ENCODE measurements at places on chromosomes 6 and 20.

- no peak for DNase-seq
Observed at GRCh38 chr20:37688093-37688492, 5.7 kb upstream of the CTNNBL1 start.

DNA sequence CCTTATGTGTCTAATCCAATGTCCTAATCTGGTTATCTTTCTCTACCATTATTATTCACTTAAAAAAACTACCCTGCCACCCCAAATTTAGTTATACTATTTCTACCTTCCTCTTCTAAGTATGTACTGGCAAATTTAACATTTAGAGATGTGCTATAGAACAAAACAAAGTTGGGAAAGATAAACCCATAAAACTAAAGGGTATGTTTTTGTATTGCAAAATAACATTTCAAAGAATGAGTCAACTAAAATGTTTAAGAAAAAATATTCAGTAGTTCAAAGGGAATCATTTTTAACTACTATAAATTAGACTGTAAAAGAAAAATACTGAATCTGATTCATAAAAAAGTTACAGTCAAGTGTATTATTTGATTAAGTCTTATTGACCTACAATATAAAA is 103.0 kb downstream of the LMBRD1 start:
- DNase-seq, result no peak

- DNase-seq, result no peak
Observed at GRCh38 chr20:41735949-41736348, 117.8 kb upstream of the CHD6 start.

- DNase-seq, result peak; percentile 53
Observed at GRCh38 chr6:32622545-32623401, 14.4 kb upstream of the HLA-DQA1 start.

GRCh38 chr20:43988867-43989266 is 74.2 kb downstream of the TOX2 start:
- no peak for DNase-seq

- no peak for DNase-seq
Observed at GRCh38 chr6:17269840-17270239, 11.3 kb upstream of the RBM24 start.

GRCh38 chr6:3326184-3326971 is 67.6 kb downstream of the PSMG4 start:
- DNase-seq, result no peak

DNA sequence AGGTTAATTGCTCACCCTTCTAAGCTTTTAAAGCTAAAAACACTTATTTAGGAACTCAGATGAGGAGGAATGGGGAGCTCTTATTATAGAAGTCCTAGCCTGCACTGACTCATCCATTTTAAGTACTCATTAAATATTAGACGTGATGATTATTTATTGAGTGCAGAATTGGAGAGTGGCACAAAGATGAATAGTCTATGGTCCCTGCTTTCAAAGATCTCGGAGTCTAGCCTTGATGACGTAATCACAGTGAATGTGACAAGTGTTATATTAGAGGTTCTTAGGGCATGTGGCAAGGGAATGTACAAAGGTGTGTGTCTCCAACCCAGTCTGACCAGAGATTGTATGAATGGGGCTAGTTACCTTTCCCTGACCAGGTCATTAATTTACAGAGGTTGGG is 68.7 kb upstream of the CD83 start:
- no peak for DNase-seq

DNA sequence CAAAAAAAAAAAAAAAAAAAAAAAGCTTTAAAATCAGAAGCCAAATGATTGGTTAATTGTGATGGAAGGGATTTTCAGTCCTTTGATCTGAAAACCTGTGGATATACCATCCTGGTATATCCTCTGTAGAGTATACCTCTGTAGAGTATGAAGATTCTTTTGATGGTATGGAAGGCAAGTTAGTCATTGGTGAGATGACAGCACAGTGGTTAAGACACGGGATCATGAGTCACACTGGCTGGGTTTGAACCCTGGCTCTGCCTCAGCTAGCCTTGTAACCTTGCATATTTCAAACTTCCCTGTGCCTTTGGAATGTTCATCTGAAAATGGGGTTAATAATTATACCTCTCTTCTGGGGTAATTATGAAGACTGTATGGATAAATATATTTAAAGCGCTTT is 179.3 kb downstream of the CARMIL1 start:
- no peak for DNase-seq

DNA sequence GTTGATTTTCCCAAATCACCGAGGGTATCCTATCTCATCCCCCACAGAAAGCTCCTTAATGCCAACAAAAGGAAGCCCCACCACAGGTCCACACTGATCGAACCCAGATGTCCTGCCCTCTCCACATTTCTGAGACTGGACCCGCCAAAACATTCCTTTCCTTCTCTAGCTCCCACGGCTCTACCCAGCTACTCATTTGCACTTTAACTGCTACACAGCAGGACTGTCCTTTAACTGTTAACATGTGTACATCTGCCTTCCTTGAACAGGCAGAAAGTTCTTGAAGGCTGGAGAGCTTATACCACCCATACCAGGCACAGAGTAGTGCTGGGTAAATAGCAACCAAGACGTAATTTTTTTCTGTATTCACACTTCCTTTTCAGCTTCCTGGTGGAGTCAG is 68.6 kb downstream of the TRMT6 start:
- no peak for DNase-seq

DNA sequence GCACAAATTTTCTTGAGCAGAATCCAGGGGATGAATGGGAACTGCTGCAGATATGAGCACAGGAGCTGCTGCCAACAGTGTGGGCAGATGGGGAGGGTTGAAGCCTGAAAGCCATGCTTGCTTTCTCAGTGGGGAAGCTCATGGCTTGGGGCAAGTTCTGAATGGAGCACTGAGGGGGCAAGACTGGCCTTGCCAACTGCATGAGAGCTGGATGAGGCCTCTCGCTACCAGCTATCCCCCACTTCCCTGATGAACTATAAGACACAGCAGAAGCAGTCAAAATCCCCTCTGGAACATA is 28.3 kb downstream of the TREM1 start:
- DNase-seq, result no peak

- no peak for DNase-seq
Observed at GRCh38 chr20:21767739-21768223, 62.3 kb downstream of the PAX1 start.

DNA sequence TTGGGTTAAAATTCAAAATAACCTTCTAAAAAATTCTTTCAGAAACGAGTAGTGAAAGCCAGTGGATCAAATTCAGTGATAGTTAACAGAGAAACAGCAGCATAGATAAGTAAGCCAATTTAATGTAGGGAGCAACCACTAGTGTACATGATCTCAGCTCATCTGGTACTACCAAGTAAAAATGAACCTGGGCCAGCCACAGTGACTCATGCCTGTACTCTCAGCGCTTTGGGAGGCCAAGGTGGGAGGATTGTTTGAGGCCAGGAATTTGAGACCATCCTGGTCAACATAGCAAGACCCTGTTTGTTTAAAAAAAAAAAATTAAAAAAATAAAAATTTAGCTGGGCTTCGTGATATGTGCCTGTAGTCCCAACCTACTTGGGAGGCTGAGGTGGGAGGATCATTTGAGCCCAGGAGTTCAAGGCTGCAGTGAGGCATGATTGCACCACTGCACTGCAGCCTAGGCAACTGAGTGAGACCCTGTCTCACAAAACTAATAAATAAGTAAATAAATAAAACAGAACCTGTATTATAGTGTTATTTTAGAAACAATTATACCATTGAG is 32.4 kb downstream of the CBFA2T2 start:
- DNase-seq, result no peak

GRCh38 chr6:38259736-38260135 is 380.0 kb downstream of the BTBD9 start:
- DNase-seq, result no peak

GRCh38 chr6:129287231-129288177 is 404.6 kb downstream of the LAMA2 start:
- DNase-seq, result no peak

DNA sequence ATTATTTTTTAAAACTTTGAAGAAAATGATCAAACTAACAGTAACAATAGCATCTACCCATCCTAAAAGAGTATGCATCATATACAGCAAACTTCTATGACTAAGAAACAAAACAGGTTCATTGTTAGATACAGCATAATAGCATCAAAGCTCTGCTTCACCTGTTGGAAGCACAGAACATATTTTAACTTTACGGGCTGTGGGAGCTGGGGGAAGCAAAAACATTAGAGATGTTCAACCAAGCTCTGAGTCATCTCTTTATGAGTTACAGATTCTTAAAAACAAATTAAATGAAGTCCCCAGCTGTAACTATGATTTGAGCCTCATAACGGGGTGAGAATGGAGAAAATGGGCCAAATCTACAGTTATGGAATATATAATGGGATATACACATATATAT is 63.4 kb downstream of the SYNE1 start:
- DNase-seq, result no peak

DNA sequence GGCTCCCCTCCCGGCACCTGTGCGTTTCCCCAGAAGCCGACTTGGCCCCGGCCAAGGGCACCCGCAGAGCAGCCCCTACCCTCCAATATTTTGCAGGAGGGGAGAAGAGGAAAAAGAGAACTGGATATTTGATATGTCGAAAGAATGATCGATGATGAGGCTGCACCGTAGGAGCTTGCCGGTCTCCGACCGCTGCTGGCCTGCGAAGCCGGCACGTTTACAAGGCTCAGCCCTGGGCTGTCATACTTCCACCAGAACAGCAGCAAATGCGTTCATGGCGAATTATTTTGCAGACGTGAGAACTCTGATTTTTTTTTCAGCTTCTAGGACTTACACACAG is 296.7 kb downstream of the TFAP2C start:
- peak; percentile 47 for DNase-seq

DNA sequence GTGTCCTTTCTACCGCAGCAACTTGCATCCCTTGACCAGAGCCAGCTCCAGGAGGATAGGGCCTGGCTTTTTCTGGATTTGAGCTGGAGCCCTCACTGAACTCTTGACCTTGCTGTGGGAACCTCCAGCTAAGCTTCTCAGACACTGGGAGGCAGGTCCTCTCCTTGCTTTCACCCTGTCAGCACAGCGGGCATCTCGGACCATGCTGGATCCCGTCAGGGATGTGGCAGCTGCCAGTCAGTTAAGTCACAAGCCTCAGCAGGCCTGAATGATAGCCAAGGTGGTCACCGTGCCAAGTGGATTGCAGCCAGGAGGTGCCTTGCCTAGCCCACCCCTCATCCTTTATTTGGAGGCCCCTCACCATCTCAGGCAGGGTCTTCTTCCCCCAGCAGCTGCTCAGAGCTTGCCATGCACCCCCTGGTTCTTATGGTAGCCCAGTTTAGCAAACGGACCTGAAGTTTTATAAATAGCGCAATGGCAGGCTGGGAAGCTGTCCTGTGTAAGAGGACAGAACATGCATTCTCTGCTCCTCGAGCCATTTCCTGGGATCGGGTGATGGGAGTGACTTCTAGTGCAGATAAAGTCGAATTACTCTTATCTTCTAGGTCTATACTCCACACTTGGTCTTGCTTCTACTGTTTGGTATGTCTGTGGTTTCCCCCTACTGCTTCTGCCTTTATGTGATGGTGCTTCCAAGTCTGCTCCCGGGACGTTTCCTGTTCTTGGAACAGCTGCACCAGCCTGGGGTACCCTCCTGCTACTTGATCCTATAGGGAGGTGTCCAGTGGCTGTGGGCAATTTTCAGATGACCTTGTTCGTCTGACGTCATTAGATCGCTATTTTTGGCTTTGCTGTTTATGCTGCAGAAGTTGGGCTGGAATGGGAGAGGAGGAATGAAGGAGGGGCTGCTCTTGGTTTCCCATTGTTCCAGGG is 7.1 kb upstream of the MYLK2 start:
- no peak for DNase-seq

DNA sequence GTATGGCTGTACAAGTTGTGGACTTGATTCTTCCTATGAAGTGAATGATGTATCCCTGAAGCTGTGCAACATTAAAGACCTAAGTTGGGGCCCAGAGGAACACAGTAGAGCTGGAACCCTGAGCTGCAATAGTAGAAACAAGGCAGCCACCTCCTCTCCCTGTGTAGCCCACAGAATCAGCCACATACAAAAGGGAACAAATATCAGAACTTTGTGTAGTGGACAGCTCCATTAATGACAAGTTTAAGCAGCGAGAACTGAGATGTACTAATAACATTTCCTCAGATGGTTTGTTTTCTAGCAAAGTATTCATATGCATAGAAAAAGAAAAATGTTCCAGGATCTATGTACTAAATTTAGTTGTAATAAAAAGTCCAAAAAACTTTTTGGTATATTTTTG is 19.2 kb downstream of the PHACTR1 start:
- DNase-seq, result no peak

GRCh38 chr6:5303682-5304081 is 42.4 kb downstream of the FARS2 start:
- DNase-seq, result no peak

DNA sequence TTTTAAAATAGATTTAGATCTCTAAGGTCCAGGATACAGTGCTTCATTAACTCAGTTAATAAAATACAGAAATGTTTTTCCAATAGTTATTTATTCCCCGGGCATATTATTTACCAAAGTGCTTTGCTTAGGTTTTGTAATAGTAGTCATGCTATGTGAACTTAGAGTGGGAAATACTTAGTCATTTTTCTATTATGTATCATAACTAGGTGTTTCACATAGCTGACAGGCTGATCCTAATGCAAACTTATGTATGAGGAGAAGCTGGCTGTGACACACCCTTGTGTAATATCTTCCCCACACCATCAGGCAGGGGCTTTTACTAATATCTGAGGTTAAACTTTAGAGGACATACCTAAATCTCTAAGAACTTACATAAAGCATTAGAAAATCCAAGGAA is 277.7 kb upstream of the RIMS1 start:
- no peak for DNase-seq

GRCh38 chr20:59438201-59438600 is 137.8 kb downstream of the EDN3 start:
- DNase-seq, result peak; percentile 44

GRCh38 chr20:62269378-62269777 is 31.1 kb downstream of the OSBPL2 start:
- DNase-seq, result no peak

GRCh38 chr20:37728635-37728983 is 34.8 kb downstream of the CTNNBL1 start:
- no peak for DNase-seq

GRCh38 chr20:52143277-52143676 is 48.3 kb downstream of the ZFP64 start:
- DNase-seq, result no peak

GRCh38 chr6:160714731-160715316 is 12.8 kb downstream of the PLG start:
- no peak for DNase-seq

- DNase-seq, result no peak
Observed at GRCh38 chr6:132964101-132964867, 149.9 kb downstream of the RPS12 start.

DNA sequence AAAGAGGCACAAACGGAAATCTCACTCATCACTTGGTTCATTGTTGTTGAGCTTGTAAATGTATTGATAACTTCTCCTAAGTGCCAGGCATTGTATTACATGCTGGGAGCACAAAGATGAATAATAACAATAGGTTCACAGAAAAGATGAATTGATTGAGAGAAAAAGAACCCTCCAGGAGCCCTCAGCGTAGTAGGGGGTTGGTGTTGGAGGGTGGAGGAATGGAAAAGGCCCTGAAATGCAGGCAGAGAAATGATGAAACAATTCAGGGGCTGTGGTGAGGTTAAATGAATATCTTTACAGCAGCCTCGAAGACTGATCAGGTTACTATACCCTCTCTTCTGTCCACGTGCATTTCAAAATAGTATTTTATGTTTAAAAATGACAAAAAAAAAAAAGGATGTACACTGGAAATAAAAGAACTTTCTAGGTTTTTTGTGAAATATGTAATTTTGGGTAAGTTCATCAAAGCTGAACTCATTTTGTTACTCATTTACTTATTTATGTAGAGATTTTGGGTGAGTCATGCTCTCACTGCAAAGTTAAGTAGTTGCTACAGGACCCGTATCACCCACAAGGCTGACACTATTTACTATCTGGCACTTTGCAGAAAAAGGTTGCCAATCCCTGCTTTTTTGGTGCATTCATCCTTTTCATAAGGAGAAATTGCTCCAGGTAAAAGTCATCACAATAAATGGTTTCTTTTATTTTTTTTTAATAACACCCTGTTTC is 277.3 kb downstream of the ZNF217 start:
- no peak for DNase-seq

All from D341Med (cell line).